ENCODE measurements at places on chromosomes 3 and 15.
A peak's percentile ranks its signal among the peaks of the same experiment; 100 is the strongest.

GRCh38 chr3:71570546-71570945 is 13.0 kb downstream of the FOXP1 start:
- no peak for DNase-seq

GRCh38 chr3:71401695-71402231 is 181.8 kb downstream of the FOXP1 start:
- DNase-seq: no peak

DNA sequence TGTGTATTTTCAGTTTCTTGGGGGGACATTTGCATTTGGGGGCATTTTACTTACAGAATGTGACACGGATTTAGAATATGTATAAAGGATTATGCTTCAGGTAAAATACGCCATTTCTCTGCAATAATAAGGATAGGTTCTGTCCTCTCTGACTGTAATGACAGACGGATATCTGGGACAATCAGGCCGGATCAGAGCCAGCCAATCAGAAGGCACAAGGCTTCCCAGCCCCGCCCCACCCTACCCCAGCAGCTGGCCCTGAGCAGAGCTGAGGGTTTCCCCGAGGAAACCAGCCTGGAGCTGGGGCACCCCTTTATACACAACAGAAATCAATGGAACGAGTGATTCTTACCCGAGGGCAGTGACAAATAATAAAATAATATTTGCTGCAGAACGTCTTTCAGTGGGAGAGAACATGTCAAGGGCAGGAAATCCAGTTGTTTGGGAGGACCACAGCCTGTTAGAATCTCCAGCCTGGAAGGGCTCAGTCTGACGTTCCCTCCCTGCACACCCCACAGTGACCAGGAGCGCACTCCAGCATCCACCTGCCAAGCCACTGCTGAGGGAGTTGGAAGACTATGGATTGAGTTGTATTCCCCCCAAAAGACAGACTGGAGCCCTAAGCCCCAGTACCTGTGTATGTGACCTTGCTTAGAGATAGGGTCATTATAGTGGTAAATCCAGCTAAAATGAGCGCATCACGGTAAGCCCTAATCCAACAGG is 30.3 kb upstream of the SEC13 start:
- DNase-seq: no peak

DNA sequence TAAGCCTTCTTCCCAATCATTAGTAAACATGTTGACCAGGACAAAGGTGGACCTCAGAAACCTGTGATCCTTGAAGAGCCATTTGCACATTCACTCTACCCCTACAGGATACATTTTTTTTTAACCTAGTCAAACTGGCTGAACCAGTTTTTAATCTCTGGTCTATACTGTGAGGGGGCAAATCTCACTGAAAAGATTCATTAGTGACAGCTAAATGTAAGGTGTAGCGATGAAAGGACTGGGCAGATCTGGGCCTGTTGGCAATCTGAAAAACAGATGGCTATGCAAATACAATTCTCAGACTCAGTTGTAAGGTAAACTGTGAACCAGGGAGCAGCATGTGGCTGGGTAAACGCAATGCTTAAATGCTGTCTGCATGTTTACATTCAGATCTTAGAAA is 75.6 kb upstream of the SNTN start:
- no peak for DNase-seq

GRCh38 chr3:103495186-103495585 is 1060.4 kb downstream of the ZPLD1 start:
- DNase-seq: no peak

GRCh38 chr15:91572110-91572509 is 281.4 kb upstream of the SLCO3A1 start:
- no peak for DNase-seq

DNA sequence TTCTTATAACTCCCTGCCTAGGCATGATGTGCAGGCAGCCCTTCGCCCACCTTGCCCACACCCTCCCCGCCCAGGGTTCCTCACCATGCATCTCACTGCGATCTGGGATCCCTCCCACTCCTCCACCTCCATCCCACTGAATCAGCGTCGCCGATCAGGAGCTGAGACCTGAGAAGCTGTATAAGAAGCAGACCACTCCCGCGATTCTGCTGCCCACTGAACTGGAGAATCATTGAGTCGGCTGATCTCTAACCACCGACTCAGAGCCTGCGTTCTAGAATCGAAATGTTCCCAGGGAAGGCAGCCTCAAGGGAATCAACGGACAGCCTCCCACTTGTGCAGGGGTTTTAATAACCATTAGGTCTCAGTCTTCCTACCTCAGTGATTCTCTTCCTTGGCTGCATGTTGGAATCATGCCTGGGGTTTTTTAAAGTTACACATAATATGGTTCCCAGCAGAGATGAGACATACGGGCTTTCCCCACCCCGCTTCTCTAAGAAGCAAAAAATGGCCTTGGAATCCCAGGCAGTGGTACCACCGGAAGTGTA is 60.2 kb downstream of the TMEM44 start:
- DNase-seq: no peak

DNA sequence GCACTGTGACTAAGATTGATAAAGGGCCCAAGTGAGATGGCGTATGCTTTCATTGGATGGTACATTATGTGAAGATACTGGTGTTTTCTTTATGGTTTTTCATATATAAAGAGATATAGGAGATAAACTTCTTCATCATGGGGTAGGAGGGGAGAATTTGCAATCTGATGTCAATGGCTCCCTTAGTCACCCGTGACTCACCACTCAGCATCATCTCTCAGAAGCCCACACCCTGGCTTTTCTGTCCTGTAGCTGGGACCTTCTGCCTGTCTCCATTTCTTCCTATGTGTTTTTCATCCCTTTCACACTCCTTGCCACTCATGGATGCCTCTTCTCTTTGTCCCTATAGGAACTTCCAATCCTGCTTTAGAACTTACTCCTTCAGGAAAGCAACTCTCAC is 114.3 kb upstream of the SEMA6D start:
- no peak for DNase-seq

GRCh38 chr15:99917252-99917651 is 184.0 kb upstream of the LYSMD4 start:
- no peak for DNase-seq

GRCh38 chr15:86103825-86104224 is 24.2 kb downstream of the AGBL1 start:
- DNase-seq: no peak

GRCh38 chr3:157416347-157417087 is 20.1 kb upstream of the PTX3 start:
- DNase-seq: no peak

- no peak for DNase-seq
Observed at GRCh38 chr15:40034186-40034946, 4.6 kb downstream of the SRP14 start.

- DNase-seq: no peak
Observed at GRCh38 chr15:33215941-33216872, 21.7 kb upstream of the FMN1 start.

DNA sequence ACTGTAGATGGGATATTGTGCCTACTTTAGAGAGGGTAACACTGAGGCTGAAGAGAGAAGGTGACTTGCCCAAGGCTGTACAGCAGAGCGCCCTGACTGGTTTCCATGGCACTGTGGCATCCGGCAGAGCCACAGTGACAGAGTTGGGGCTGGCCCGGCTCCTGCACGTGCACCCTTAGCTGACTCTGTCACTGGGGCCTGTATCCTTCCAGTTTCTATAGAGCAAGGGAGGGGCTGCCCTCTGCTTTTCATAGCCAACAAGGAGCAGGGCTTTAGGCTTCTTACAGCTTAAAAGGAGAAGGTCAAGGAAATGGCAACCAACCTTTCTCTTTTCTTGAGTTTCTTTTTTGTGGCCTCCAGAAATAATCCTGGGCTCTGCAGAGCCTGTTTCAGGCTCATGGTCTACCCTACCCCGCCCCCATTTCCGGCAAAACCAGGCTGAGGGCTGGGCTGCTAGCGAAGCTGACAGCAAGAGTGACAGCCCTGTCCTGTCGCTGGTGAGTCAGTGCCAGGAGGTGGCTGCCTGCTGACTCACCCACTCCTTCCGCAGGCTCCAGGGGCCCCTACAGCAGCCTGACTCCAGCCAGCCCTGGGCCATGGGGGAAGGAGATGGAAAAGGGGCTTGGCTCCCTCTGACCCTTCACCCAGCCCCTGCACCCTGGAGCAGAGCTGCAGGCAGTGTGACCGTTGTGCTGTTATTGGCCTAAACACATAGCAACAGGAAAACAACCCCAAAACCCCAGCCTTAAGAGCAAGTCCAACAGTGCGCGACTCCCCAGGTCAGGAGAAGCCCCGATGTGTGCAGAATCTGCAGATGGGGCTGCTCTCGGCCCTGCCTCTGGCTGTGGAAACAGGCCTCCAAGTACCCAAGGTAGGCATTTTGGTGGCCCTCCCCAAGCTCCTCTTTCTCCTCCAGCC is 29.8 kb downstream of the SLC6A6 start:
- peak; percentile 90 for DNase-seq

DNA sequence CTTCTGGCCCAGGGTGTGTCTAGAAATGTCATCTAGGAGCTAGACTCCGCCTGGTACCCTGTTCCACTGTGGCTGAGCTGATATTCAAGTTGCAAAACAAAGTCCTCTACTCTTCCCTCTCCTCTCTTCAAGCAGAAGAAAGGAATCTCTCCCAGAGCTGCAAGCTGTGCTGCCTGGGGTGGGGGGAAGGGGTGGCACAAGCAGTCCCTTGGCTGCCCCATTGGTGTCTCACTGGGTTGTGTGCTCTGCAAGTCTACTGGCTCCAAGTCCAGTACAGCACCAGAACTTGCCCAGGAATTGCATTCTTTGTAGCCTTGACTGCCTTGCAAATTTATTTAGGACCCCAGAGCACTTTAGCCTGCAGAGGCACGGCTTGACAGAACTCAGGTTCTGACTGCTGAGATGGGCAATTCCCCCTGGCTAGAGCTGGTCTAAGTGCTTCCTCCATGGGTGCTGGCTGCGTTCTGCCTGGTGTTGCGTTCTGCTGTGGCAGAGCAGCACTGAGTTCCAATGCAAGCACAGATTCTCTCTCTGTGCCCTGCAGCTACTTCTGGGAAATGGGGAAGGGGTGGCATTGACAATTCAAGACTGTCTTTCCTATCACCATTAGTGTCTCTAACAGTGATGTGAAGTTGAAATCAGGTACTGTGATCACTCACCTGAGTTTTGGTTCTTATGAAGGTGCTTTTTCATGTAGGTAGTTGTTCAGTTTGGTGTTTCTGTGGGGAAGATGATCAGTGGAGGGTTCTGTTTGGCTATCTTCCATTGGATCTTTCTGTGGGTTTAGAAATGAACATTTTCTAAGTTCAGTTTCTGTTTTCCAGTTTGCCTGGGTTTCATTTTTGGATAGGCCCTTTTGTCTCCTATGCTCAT is 39.5 kb downstream of the OXSR1 start:
- DNase-seq: no peak

- DNase-seq: no peak
Observed at GRCh38 chr15:40990789-40991188, 37.5 kb downstream of the CHAC1 start.

DNA sequence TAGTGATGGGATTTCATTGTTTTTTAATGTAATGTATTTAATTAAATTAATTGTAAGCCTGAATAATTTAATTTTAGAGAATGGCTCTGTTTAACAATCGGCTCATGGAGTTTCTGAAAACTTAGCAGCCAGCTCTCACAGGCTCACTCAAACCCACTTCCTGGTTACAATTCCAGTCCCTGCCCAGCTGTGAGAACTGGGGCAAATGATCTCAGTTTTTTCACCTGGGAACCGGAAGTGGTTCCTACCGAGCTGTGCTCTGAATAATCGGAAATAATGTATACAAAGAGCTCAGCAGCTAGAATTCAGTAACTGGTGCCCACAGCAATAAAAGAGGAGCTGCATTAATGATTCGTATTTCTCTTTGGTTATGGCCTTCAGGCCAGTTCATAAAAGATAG is 244.3 kb upstream of the MCTP2 start:
- DNase-seq: peak; percentile 2

- DNase-seq: no peak
Observed at GRCh38 chr15:34942363-34942762, 27.2 kb downstream of the AQR start.

- DNase-seq: peak; percentile 13
Observed at GRCh38 chr3:197394464-197395321, 96.3 kb upstream of the DLG1 start.

GRCh38 chr15:69595009-69595791 is 142.6 kb downstream of the RPLP1 start:
- DNase-seq: no peak

DNA sequence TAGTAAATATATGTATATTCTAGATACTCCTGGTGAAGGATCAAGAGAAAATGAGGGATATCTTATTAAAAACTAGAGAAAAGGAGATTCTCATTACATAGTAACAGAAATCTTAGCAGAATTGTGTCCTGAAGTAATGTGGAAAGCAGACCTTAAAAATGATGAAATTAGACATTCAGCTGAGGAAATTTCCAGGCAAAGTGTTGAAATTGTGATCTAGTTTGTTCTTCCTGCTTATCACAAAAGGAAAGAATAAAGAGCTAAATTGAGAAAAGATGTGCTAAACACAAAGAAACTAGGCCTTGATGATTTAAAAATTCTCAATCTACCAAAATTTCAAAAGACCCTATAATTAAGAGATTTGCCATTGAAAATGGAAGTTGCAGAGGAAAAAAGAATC is 362.6 kb upstream of the PLSCR5 start:
- DNase-seq: no peak

DNA sequence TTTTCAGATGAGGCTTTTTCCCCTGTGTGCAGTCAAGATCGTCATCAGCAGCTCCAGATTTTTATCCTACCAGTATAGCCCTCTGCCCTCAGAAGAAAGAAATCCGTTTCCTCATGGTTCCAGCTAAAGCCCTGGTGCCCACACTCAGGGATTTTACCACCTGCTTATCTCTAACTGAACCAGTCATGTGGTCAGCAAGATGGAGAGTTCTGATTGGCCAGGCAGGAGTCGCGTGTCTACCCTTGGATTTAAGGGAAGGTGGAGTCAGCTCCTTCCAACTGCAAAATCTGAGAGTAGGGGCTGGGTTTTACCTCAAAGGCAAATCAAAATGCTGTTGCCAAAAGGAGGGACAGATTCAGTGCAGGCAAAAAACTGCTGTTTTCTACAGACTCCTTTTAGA is 135.3 kb downstream of the LRTM1 start:
- DNase-seq: no peak

DNA sequence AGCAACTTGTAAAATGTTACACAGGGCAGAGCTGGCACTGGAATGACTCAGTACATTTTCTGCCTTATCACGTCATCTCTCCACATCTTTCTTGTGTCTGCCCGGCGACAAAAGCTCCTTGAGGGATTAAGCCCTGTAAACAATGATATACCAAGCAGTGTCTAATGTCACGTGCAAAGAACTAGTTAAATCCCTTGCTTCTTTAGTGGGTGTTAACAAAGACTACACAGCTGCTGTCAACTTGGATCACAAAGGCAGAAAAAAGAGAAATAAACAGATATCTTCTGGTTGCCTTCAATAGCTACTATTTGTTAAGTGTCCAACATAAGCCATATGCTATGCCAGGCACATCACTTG is 48.1 kb upstream of the FRMD4B start:
- DNase-seq: no peak

DNA sequence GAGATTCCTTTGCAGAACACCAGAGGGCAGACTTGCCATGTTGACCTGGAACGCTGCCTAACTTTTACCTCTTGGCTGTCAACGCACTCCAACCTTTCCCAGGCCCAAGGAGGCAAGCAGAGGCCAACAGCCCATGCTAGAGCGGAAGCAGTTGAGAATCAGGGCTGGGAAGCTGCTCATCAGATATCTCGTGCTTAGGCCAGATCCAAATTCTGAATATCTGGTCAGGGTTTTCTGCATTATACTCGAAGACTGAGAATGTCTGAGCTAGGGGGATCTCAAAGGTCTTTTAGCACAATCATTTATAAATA is 2.5 kb downstream of the XIRP1 start:
- peak; percentile 23 for DNase-seq

- no peak for DNase-seq
Observed at GRCh38 chr15:31579976-31580375, 253.3 kb downstream of the KLF13 start.

All from stimulated activated CD8-positive, alpha-beta memory T cell treated with anti-CD3 and anti-CD28 coated beads, Interleukin-12 subunit alpha, Interleukin-12 subunit beta, amount 100 ng/mL, for 1 hour (primary cell).